ENCODE measurements at places on chromosomes 5 and 9.

GRCh38 chr9:34279411-34279810, 49.7 kb downstream of the KIF24 start:
- DNase-seq: no peak

GRCh38 chr9:105132606-105133005, 111.8 kb upstream of the SLC44A1 start:
- DNase-seq: no peak

GRCh38 chr9:36320466-36320865, 62.2 kb upstream of the GNE start:
- DNase-seq: no peak

DNA sequence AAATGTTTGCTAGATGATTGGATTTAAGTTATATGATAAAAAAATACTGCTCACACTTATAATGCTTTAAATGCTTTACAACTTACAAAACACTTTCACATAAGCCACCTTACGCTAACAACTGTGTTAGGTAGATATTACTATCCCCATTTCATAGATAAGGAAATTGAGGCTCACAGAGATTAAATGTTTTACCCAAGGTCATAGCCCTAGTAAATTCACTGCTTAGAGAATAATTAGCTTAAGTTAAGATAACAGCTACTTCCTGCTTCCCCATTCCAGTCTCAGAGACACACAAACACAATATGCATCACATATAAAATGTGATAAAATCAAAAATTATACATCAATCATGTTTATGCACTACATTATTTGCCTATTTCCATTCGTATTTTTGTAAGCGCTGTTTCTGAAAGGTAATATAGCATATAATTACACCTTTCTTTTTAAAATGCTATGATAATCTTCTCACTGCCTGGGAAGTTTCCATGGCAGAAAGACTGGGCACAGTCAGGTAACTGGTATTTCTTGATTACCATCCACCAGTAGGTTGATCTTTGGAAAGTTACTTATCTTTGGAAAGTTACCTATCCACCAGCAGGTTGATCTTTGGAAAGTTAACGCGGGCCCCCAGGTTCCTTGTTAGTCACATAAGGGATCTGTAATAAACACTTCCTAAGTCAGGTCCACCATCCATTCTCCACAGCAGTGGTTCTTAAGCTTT, 101.1 kb downstream of the NFIB start:
- DNase-seq: no peak

- no peak for DNase-seq
These were observed 330.6 kb upstream of the MEF2C start for GRCh38 chr5:89213573-89213972.

GRCh38 chr9:130681769-130682420, 11.7 kb upstream of the EXOSC2 start:
- DNase-seq: no peak

DNA sequence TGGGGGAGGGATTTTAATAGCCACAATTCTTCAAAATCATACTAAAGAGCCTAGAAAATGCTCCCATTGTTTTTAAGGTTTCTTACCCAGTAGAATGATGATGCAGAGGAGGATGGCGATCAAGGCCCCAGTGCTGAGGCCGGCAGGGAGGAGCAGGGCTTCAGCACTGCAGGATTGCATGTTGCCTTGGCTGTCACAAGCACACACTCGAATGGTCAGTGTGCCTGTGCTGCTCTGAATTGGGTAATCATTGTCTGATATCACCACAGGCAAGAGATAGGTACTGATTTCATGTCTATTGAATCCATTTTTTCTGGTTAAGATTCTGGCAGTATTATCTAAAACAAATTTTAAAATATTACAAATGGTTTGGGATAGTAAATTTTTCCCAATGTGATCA, 153.3 kb downstream of the CDH10 start:
- DNase-seq: no peak

GRCh38 chr5:137491121-137491520, 8.0 kb downstream of the SPOCK1 start:
- no peak for DNase-seq

DNA sequence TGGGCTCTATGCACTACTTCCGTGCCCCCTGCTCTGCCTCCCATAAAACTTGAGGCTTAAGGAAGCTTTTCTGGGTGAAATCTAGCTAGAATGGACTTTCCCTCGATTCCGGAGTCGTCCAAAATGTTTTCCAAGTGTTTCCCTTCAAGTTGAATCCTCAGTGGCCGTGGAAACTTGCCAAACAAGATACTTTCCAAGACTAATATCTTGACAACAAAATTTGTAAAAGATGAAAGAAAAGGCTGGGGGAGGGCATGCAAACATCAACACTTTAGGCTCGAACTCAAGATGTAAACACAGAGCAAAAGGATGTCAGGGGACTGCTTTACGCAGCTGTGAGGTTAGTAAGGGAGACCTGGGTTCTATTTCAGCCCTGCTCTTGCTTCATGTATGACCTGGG, 482.8 kb upstream of the KLF4 start:
- no peak for DNase-seq

DNA sequence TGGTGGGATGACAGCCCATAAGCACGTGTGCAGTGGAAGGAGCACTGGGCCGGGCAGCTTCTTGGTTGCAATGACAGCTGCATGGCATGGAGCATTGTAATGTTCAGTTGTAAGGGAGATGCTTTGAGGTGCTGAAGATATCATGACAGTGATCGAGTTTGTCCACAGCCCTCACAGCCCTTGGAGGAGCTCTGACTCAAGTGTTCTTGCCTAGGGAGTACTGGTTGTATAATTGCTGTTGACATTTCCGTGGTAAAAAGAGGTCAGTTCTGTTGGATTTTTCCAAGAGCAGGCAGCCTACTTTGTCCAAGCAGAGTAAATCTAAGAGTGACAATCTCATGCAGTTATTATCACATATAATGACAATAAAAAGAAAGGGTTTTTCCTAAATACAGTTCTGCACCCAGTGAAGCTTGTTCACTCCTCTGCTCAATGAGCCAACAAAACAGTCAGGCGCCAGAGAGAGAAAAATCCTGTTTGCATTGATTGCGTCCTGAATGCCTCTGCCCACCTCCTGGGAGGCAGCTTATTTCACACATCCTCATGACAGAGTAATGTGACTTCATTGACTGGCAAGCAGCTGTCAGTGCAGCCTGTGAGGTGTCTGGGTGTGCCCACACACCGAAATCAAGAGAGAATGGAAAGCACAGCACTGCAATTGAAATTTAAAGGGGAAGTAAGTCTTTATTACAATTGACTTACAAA, 248.0 kb downstream of the NTRK2 start:
- DNase-seq: no peak

DNA sequence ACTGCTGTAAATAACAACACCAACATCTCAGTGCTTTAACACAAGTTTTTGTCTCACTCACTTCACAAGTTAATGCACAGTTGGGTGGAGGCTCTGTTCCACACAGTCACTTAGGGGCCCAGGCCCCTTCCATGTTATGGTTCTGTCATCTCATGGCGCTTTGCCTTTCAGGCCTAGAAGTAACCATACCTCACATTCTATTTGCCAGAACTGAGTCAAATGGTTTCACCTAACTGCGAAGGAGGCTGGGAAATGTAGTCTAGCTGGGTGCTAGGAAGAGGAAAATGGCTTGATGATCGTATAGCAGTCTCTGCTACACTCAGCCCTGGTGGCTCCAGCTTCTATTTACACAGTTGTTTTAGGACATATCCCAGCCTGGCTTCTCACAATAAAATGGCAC, 23.1 kb upstream of the MVB12B start:
- peak; percentile 60 for DNase-seq

DNA sequence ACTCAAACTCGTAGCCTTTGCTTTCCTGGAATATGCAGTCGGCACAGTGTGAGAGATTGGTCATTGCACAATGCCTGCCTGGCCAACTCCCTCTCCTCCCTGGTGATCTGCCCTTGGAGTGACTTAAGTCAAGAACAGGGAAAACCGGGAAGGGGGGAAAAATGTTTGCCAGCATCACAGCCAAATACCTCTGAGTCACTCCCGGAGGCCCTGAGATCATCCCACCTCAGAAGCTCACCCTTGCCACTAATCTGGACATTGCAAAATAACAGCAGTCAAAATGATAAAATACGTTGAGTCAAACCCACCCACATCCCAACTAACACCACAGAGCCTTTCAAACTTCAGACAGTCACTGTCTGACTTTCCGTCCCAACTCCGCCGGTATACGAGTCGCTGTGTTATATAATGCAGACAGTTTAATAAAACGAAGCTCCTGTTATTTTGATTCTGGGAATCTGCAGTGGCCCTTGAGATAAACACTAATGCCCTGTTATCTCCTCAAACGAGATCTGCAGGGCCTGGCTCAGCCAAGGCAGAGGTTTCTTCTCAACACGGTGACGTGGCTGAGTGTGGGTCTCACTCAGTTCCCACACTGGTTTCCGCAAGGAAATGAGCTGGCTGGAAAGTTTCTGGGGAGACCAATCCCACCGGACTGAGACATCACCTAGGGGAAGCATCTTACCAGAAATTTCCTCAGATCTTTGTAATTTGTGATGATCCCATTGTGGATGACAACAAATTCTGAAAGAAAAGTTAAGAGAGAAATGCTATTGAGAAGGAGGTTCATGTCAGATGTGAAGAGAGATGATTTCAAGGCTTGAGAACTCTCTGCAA, 22.1 kb downstream of the GFPT2 start:
- no peak for DNase-seq

- DNase-seq: no peak
These were observed 21.0 kb upstream of the RAB14 start for GRCh38 chr9:121222524-121223171.

GRCh38 chr9:4803670-4804530, 11.2 kb downstream of the RCL1 start:
- DNase-seq: no peak

- no peak for DNase-seq
These were observed 226 bp upstream of the RANBP17 start for GRCh38 chr5:170861667-170861916.

- DNase-seq: no peak
These were observed 1.3 kb upstream of the ISL1 start for GRCh38 chr5:51381761-51382474.

DNA sequence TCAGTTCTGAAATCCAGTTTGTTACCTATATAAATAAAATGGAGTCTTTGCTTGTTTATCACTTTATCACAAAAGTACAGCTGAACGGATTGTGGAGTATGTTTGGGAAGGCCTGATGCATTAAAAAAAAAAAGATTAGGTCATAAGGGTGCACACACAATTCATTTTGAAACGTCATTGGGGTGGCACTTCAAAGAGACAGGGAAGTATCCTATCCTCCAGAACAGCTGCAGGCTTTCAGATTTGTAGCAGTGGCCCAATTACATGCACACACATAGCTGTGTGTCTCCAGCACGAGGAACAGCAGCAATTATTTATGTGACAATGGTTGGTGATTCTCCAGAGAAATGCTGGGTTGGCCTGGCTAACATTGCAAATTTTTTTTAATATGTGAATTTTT, 46.8 kb upstream of the FER start:
- no peak for DNase-seq

GRCh38 chr5:68303754-68304420, 88.3 kb downstream of the PIK3R1 start:
- DNase-seq: no peak

DNA sequence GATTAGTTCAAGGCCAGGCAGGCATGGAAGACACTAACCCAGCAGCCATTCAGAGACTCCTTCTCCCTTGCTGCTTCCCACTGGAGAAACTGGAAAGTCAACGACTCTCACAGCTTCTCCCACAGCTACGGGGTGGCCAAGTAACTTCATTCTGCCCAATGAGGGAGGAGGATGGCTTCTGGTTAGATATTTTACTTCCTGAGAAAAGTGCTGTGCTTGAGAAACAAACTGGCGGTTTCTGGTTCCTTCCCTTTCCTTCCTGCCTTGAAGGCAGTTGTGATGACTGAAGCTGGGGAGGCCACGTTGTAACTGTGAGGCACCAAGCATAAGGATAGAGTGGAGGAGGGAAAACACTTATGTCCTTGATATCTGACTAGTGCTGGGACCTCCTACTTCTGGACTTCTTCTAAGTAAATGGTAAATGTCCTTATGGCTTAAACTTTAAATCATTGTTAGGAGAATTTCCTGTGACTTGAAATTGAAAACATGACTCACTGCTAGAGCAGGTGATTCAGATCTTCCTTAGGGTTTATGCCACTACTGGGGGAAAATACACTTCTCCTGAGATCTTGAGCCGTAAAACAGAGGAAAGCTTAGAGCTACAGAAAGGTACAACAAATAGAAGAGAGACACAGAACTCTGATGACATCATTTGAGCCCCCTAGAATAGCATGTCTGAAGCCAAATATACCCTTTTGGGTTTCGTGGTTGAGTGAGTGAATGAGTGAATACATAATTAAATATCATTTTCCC, 3.1 kb upstream of the GNPDA1 start:
- no peak for DNase-seq
